ENCODE measurements at places on chromosomes 5 and 9.

DNA sequence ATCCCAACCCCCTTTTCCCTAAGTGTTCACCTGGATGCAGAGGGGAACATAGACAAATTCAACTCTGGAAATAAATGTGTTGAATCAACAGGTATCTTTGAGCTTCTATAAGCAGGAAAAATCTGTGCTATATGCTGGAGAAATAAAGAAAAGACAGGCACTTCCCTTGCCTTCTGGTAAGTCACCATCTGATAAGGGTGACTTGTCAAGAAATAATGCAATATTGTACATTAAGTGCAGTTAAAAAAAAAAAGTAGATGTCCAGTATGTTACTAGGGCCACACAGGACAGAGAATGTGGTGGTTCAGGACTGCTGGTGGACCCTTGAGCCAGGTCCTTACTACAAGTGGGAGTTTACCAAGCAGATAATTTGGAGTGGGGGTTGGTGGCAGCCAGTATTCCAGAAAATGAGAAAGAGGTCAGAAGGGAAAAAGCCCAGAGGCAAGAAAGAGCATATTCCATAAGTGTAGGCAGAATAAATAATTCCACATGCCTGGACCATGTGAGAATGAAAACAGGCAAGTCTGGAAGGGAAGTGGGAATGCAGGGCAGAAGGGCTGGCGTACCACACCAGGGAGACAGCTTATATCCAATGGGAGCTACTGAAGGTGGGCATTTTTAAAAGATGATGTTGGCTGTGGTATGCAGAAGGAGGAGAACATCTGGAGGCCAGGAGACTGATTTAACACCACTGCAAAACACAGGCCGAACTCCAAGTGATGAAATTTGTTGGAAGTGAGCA lies 209.9 kb downstream of the SEMA5A start:
- no peak for DNase-seq

DNA sequence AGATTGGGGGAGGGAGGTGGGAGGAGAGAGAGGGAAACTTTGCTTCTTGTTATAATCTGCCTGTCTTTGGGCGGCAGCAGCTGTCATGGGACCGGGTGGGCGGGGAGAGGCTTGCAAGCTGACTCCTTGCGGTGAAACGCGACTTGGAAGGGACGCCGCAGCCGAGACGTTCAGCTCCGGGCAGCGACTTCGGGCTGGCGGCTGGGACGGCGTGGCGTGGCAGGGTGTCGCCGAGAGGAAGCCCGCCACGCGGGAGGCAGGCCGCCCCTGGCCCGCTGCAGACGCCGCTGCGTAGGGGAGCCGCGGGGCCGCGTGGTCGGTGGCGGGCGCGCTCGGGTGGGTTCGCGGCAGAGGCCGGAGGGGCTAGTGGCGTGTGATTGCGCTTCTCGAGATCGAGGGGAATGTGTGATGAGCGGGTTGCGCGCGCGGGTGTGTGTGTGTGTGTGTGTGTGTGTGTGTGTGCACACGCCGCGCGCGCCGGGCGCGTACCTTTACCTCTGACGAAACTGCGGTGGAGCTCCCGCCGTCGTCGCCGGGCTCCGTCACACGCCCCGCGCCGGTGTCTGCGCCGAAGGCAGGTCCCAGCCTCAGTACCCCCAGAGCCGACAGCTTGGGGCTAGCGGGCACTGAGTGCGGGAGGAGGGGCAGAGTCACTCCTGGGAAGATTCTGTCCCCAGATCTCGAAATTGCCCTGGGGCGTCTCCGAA lies 1.7 kb downstream of the PPARGC1B start:
- DNase-seq = peak; percentile 43

- no peak for DNase-seq
Observed at GRCh38 chr9:106920701-106921283, 57.8 kb downstream of the ZNF462 start.

GRCh38 chr9:14389657-14390056 lies 75.7 kb upstream of the NFIB start:
- DNase-seq = no peak

- no peak for DNase-seq
Observed at GRCh38 chr5:1763548-1763911, 36.1 kb downstream of the MRPL36 start.

All from stimulated activated CD4-positive, alpha-beta T cell treated with anti-CD3 and anti-CD28 coated beads, TNF-alpha, amount 100 ng/mL, for 1 hour (primary cell).